ENCODE measurements at places on chromosomes 7 and 10.
A peak's percentile ranks its signal among the peaks of the same experiment; 100 is the strongest.

DNA sequence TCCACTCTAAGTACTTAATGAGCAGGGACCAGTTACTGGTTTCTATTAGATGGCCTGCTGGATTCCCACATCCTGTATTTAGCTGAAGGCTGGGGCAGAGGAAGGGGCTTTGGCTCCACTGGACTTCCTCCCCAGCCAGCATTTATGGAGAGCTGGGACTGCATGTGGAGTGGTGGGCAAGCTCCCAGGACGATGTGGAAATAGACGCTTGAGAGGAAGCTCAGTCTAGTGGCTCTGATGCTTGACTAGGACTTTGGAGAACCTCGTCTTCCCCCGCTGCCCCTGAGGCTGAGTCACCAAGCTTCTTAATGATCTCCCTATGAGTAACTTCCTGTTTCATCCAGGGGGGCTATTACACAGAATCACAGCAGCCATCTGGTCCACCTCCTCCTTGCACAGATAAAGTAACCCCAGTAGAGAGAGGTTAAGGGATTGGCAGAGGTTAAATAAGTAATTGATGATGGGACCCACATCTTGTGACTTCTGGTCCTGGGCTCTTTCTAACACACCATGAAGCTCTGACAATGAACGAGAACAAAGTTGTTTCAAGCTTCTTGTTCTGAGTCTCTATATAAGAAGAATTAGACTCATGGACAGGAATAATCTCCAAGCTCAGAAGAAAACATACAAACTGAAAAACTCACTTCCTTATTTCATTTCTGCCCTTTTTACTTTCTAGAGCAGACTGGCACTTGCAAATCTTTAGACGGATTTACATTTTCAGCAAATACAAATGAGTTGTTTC is 126.2 kb downstream of the PRPF18 start:
- peak; percentile 95 for DNase-seq

GRCh38 chr7:36871355-36871738 is 147.1 kb upstream of the AOAH start:
- DNase-seq, result no peak

GRCh38 chr10:87927091-87927490 is 63.7 kb downstream of the PTEN start:
- peak; percentile 35 for DNase-seq

- DNase-seq, result peak; percentile 24
Observed at GRCh38 chr10:55747244-55747643, 613.8 kb downstream of the ZWINT start.

DNA sequence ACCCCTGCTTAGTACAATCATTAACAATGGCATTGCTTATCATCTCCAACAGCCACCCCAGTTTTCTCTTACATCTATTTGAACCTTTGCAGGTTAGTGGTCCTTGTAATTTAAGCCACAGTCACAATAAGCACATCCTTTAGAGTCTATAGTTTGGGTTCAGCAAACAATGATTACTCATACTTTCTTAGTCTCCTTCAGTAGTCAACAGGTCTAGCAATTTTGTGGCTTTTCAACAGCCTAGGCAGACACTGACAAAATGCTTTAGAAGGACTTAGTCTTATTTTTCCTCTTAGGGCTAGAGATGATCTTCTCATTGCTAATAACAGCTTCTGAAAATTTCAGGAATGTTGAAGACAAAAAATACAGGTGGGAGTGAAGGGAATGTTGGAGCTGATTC is 32.3 kb upstream of the FAM204A start:
- DNase-seq, result peak; percentile 73

DNA sequence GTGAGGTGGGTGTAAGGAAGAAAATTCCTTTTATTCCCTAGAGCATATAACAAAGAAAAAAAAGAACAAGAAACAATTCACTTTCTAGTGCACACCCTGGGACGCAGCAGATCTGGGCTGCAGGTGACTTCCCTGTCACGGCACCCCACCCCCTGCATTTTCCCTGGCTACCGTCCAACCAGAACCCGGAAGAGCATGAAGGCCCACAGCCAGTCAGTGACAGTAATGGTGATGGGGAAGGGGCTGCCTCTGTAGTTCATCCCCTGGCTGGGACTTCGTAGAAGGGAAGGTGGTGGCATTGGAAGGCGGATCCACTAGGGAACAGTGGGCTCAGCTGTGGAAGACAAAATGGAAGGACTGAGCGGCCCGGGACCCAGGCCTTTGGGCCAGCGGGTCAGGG is 236.7 kb downstream of the BUB3 start:
- no peak for DNase-seq

- no peak for DNase-seq
Observed at GRCh38 chr10:283916-284356, 148.7 kb downstream of the ZMYND11 start.

DNA sequence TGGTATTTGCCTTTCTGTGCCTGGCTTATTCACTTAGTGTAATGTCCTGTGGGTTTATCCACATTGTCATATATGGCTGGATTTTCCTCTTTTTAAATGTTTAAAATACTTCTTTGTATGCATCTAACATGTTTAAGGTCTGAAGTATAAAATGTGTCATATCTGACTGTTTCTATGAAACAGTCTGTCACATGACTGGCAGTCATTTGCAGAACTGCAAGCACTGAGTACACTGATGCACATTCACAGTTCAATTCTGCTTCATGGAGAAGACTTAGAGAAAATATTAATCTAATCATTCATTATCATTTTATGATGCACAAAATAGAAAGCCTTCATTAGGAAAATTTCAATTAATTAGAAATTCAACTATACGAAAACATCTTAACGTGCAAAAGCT is 119.7 kb upstream of the PRSS58 start:
- no peak for DNase-seq

- DNase-seq, result no peak
Observed at GRCh38 chr10:101310529-101311184, 43.3 kb upstream of the BTRC start.

DNA sequence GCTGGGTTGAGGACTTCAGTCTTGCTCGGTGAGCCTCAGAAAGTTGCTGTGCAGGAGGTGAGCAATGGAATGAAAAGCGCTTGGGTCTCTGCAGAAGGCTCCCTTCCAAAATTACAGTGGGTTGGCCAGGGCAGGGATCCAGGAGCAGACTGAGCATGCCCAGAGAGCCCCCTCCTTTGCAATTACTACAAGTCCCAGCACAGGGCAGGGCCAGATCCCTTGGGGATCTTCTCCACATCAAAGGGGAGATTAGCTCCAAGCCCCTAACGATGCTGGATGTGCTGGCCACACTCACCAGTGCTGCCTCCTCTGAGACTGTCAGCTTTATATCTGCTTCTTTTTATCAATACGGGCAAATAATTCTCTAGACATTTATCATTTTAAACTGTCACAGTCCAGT is 337.5 kb downstream of the RPS24 start:
- no peak for DNase-seq

DNA sequence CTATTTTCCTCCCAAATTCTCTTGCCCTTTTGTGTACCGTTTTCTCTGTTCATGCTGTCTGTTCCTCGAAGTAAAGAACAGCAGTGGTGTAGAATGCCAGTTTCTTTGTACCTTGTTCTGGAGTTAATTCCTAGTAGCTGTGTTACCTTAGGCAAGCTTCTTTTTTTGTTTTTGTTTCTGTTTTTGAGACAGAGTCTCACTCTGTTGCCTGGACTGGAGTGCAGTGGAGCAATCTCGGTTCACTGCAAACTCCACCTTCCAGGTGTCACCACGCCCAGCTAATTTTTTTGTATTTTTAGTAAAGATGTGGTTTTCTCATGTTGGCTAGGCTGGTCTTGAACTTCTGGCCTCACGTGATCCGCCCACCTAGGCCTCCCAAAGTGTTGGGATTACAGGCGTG is 221.2 kb downstream of the BBS9 start:
- no peak for DNase-seq

GRCh38 chr7:101470668-101471487 is 108.2 kb downstream of the COL26A1 start:
- no peak for DNase-seq

GRCh38 chr7:25949736-25950487 is 202.1 kb upstream of the NFE2L3 start:
- no peak for DNase-seq

- DNase-seq, result no peak
Observed at GRCh38 chr7:117560030-117560429, 80.2 kb downstream of the CFTR start.

DNA sequence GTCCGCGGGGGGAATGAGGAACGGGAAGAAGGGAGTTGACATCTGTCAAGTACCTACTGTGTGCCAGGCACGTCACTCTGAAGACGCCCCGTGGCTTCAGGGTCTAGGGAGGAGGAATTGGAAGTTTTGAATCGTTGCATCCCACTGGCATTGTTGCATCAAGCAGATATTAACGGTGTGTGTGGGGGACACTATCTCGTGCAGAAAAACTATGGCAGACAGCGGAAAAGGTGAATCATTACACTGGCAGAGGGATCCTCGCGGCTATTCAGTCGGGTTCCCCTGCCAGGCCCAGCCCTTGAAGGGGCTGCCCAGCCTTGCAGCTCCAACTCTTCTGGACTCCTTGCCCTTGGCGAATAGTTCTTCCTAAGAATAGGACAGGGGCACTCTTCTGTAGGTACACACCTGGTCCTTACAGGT is 1.0 kb upstream of the KIAA1549 start:
- DNase-seq, result peak; percentile 13

- peak; percentile 96 for DNase-seq
Observed at GRCh38 chr7:116522247-116522646, 2.6 kb upstream of the CAV1 start.

DNA sequence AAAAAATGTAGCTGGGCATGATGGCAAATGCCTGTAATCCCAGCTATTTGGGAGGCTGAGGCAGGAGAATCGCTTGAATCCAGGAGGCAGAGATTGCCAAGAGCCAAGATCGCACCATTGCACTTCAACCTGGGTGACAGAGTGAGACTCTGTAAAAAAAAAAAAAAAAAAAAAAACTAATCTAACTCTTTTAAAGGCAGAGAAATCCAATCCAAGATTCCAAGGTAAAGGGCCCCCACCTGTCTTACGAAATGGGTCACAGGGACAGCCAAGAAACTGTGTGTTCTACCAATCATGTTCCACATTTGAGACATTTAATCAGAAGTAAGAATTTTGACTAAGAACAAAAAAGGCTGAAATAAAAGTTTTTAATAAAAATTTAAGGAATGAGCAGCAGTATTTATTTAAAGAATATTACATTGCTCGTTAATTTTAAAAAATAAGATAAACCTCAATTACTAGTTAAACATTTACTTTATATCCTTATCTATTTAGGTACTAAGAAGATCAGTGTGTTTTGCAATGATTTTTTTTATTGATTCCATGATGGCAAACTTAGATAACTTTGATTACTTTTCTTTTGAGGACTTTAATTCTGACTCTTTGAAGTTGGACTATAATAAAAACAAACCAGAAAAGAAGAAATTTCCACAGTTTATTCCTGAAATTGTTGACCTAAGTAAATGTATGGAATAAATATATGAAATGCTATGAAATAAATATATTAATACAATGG is 6.7 kb upstream of the OAT start:
- DNase-seq, result no peak

DNA sequence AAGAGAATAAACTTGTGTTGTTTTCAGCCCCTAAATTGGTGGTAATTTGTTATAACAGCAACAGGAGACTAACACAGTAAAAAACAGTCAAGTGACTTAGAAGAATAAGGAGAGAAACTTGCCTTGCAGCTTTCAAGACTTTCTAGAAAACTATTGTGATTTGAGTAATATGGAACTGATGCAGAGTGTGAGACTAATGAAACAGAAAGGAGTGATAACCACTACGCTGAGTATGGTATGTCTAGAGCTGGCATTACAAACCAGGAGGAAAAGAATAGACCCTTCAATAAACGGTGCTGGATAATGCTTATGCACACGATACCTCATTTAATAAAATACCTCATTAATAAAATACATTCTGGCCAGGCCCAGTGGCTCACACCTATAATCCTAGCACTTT is 99.9 kb downstream of the CREM start:
- no peak for DNase-seq

DNA sequence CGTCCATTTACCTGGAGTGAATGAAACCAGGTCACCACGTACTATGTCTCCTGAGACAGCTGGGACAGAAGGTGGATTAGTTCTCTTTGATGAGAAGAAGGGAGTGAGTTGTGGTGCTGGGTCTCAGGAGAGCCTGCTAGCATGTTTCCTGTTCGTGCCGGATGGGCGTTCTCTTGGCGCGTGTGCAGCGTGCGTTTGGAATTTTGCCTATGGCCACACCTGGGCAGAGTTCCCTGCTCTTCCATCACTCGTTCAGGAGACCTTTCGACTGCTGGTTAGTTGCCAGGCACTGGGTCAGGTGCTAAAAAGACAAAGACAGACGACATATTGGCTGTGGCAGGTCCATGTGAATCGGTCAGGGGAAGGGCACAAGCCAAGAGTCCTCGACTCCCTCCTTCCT is 90.3 kb downstream of the TRRAP start:
- DNase-seq, result no peak

DNA sequence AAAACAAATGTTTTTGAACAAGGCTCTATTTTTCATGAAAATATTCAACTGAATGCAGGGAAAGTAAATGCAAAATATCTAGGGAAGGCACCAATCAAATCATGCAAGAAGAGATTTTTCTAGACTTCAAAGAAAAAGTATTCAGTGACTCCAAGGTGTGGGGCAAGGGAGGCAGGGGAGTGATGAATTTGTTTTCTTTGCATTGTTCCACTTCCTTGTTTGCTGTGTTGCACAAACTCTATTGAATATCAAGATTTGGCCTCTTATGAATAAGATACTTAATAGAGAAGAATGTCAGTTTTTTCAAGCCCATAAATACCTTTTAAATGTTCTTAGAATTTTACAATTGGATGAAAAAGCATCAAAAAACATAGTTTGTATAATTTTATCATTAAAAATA is 26.4 kb downstream of the STEAP1 start:
- peak; percentile 41 for DNase-seq

DNA sequence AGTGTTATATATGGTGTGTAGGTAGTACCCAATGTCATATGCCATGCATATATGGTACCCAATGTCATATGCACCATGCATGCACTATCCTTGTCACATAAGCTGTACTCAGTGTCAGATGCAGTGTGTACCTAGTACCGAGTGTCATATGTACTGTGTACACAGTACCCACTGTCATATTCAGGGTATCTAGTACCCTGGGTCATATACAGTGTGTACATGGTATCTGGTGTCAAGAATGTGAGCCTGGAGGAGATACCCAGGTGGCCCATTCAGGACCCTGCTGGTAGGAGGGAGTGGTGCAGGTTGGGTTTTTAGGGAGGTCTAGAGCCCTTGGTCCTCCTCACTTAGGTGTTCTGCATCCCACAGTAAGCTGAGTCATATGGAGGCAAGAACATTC is 1.8 kb downstream of the ZMYND11 start:
- peak; percentile 58 for DNase-seq

- peak; percentile 42 for DNase-seq
Observed at GRCh38 chr7:101377189-101377736, 14.6 kb downstream of the COL26A1 start.

Measured in kidney tubule cell (primary cell).